ENCODE measurements at places on chromosomes 4 and X.

DNA sequence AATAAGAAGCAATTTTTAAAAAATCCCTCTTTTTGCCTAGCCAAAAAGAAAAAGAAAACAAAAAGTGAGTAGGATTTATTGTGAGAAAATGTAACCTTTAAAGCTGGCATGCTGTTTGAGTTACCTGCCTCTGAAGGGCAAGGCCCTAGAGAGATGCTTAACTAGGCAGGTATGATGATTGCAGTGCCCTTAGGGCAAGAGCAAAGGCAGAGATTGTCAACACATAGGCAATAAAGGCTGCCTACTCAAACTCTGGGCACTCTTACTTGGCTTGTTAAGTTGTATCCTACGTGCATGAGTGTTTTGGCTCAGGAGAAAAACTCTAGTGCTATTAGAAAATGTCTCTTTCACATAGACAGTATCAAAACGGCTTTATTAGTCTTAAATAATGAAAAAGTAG lies 306.0 kb downstream of the RPA4 start:
- no peak for DNase-seq

DNA sequence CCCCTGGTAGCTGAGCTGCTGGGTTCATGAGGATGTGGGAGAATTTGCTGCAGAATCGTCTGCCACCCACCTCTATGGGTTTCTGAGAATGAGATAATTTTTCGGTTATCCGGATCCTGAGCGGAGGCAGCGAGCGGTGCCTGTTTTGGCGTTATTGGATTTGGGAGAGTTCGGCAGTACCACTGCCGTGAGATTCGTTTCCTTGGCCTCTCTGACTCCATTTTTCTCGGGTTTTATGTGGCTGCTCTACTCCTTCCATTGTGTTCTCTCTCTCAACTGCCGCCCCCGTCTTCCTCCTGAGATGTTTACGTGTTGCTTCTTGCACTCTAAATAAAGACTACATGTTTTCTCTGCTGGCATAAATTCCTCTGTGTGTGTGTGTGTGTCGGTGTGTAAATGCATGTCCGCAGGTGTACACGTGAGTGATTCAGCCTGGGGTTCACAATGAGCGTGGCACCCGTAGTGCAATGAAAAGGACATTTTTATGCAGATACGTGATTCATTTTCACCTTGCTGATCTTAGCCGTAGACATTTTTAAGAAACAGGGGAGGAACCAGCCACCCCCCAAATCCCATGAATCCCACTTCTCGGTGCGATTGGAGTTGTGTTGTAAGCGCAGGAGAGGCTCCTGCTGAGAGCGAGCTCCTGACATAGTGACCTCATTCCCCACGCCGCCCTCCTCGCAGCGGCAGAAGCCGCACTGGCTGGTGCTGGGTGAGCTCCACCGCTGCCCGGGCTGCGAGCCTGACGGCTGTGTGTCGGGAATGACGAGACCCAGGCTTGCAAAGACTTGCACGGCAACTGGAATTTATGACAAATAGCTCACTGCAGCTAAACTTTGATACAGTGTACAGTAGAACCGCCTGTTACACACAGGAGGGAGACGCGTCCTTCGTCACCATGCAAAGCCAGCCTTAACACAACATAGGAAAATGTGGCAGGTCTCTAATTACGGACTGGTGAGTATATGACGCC lies 82.2 kb downstream of the STOX2 start:
- no peak for DNase-seq

- no peak for DNase-seq
These were observed 187.8 kb upstream of the NHS start for GRCh38 chrX:17187136-17187756.

- no peak for DNase-seq
These were observed 46.5 kb downstream of the RFC1 start for GRCh38 chr4:39319676-39320075.

- DNase-seq: no peak
These were observed 56.9 kb downstream of the SERTM2 start for GRCh38 chrX:111568354-111568753.

- no peak for DNase-seq
These were observed 293.3 kb downstream of the ADGRL3 start for GRCh38 chr4:61493470-61493869.

GRCh38 chr4:124304941-124305340 lies 407.6 kb downstream of the ANKRD50 start:
- DNase-seq: no peak

GRCh38 chrX:1536712-1537030 lies 314 bp downstream of the P2RY8 start:
- no peak for DNase-seq

GRCh38 chr4:82623121-82623683 lies 61.4 kb upstream of the TMEM150C start:
- no peak for DNase-seq

DNA sequence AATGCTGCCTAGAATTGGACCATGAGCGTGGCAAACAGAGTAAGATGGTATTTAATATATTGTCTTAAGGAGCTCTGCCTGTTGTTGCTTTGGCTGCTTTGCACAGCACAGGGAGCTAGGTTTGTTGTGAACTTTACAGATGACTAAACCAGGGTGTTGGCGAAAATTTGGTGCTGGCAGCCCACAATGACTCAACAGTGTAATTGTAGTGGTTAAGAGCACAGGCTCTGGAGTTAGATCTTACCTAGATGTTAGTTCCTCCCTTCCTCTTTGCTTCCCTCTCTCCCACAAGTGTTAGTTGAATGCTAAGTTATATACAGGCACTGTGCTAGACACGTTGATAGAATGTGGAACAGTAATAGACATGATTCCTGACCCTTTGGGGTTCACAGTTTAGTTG lies 128.9 kb upstream of the TRPC5 start:
- DNase-seq: no peak

DNA sequence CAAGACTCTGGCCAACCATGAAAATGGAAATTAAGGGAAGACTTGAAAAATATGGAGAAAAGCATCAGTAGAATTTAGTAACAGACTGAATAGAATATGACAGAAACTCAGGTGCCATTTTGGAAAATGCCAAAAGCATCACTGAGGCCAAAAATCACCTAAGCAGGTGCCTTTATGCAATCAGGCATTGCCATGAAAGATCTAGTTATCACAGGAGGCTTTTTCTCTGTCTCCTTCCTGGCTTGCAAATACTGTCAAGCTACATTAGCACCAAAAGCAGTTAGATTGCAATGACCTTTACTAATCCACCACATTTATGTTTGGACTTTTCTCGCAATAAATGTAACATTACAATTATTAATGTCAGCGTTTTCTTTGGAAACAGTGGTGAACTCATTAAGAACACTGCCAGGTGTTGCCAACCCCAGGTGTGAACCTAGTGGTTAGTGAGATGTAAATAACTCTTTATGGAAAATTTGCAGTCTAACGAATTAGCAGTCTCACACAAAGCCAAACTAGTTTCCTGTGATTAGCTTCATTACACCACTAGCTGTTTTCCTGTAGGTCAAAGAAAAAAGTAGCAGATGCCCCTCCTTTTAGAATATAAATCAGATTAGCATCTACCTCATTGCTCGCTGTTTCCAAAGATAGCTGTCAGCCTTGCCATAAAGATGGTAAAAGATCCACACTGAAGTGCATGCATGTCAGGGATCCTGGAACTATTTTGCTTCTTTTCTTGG lies 1568.4 kb upstream of the TENM3 start:
- no peak for DNase-seq

GRCh38 chr4:25160714-25161592 lies 704 bp upstream of the SEPSECS start:
- DNase-seq: no peak

- no peak for DNase-seq
These were observed 220.1 kb downstream of the DCTD start for GRCh38 chr4:182697094-182697493.

GRCh38 chr4:153398713-153399112 lies 54.2 kb downstream of the MND1 start:
- DNase-seq: no peak

- no peak for DNase-seq
These were observed 31.9 kb downstream of the CASP6 start for GRCh38 chr4:109671350-109671749.

DNA sequence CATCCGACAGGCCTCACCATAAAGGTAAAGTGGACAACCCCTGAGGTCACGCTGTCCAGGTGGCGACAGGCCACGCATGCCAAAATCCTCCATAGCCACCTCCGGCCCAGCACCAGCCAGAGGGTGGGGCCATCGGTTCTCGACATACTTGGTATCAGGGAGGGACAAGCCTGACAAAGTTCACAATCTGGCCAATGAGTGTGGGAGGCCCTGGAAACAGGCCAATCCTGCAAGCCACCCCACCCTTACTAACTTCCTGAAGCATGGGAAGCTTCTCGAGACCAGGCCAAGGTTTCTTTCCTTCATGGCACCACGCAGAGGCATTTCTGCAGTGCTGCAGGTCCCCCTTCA lies 73.8 kb downstream of the MTMR1 start:
- no peak for DNase-seq

- no peak for DNase-seq
These were observed 205.0 kb upstream of the TET2 start for GRCh38 chr4:104941661-104942062.

DNA sequence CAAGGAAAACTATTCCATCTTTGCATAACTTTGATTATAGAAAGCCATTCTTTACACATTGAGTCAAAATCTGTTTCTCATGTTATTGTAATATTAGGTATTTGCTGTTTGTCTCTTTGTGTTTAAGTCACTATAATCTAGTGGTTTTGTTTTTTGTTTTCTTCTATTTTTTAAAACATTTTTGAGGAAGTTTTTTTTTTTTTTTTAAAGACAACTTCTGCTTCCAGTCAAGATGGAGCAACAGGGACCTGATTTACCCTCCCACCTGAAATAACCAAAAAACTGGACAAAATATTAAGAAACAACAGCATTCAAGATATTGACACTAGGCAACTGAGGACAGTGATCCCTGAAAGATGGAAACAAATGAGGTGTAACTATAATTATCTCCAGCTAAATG lies 18.4 kb upstream of the NSUN7 start:
- no peak for DNase-seq

- no peak for DNase-seq
These were observed 690.3 kb upstream of the FAM241A start for GRCh38 chr4:111454961-111455360.

DNA sequence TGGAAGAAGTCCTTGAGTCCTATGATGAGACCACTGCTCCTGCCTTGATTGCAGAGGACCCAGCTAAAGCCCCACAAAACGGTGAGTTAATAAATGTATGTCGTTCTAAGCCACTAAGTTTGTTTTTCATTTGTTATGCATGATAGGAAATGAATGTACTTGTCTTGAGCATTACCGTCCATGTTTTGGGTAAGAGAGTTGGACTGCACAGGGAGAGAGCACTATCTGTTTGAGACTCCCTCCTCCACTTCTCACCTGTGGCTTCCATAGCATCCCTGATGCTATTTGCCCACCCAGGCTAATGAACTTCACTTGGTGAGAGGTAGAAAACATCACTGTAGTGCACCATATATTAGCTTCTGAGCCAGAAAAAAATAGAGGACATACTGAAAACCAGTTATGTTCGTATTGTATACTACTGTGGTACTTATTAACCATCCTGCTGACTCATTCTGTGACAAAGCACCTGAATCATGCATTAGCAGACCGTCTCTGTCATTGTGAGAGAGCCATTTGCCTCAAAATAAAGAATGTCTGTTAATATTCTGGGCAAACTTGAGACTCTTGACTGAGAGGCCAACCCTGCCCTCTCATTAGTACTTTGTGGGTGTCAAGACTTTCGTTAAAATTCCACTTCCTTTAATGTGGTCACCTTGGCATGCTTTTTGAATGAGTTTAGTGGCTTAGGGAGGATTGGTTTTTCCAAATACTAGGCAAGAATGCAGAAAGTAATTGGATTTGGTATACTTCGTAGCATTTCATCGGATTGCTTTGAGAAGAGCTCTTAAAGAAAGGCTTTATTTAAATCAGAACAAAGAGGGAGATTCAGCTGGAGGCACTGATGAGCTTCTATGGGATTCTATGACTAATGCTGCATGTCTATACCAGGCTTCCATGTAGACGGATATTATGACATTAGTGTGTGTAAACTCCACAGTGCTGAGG lies 99.3 kb upstream of the GRPR start:
- no peak for DNase-seq

DNA sequence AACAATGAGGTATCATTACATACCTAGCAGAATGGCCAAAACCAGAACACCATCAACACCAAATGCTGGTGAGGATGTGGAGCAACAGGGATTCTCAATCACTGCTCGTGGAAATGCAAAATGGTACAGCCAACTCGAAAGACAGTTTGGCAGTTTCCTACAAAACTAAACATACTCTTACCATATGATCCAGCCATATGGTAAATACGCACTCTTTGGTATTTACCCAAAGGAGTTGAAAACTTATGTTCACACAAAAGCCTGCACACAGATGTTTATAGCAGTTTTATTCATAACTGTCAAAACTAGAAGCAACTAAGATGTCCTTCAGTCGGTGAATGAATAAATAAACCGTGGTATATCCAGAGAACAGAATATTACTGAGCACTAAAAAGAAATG lies 7.8 kb downstream of the CASP3 start:
- no peak for DNase-seq

DNA sequence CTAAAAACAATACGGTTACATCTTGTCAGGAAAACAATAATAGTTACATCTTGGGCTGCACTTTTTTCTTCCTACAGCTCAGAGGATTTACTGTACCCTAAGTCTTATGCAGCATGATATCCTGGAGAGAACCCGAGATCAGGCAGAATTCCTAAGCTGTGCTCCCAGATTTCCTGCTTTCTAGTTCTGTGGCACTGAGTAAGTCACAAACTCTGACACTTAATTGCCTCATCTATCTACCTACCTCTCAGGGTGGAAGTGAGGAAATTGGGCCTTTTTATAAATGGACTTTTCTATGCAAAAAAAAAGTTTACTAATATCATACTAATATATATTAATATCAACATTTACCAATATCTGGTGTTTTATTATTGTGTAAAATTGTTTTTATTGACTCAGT lies 438.5 kb downstream of the INPP4B start:
- DNase-seq: no peak

- peak; percentile 32 for DNase-seq
These were observed 1.2 kb downstream of the BCOR start for GRCh38 chrX:40096395-40097091.

GRCh38 chrX:24877288-24877664 lies 138.5 kb downstream of the ARX start:
- DNase-seq: no peak

DNA sequence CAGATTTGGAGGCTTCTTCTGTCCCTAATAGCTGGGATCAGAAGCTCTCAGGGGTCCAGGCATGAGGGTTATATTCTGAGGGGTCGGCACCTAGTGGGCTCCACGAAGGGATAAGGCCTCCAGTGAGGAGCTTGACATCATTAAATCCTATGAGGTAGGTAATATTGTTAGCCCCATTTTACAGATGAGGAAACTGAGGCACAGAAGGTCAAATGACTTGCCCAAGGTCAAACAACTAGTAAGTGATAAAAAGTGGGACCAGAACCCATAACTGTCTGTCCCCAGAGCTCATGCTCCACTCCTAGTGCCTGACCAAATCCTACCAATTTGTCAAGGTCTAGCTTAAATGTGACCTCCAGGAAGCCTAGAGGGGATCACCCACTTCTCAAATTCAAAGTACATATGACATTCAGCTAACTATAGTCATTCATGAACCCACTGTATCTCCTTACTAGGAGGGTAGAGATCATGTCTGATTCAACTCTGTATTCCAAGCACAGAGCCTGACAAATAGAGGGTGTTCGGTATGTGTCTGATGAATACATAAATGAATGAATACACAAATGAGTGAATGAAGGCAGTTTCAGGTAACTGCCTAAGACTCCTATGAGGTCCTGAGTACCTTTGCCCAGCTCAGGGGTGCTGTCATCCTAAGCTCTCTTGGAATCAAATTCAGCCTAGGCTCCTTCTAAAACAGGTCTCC lies 43.3 kb downstream of the SMC1A start:
- DNase-seq: no peak

GRCh38 chr4:179372242-179372641 lies 1930.0 kb upstream of the AGA start:
- no peak for DNase-seq

- DNase-seq: no peak
These were observed 30.4 kb downstream of the PGRMC1 start for GRCh38 chrX:119266364-119266995.

Data from stimulated activated CD8-positive, alpha-beta memory T cell treated with anti-CD3 and anti-CD28 coated beads, Interleukin-7, amount 100 ng/mL, for 48 hours (primary cell).